Daoy (cell line): ENCODE measurements at places on chromosomes 11 and 22. TPM values are rescaled to one million over a fixed set of nuclear protein-coding genes. Genes with fewer than 3 reads are reported as not detected.

The OR51E2 gene
- total RNA-seq = 0.06 TPM in 1 of 2 replicates, not detected in the other

The E2F8 gene
- total RNA-seq = 5.2 and 7.7 TPM in 2 replicates

The DEUP1 gene
- not detected in 2 replicates for total RNA-seq

The CHRDL2 gene
- total RNA-seq = not detected in 2 replicates

The OR52H1 gene
- not detected in 2 replicates for total RNA-seq

The ENTHD1 gene
- not detected in 2 replicates for total RNA-seq

The ARL2 gene
- total RNA-seq = 83.4 and 194 TPM in 2 replicates

The OR52N4 gene
- not detected in 2 replicates for total RNA-seq

The CCDC15 gene
- 5.8 and 7.3 TPM in 2 replicates for total RNA-seq

The MS4A3 gene
- total RNA-seq = not detected in 2 replicates

- DNase-seq = no peak
Observed at GRCh38 chr11:79794484-79795393, 353.9 kb upstream of the TENM4 start.

- peak; percentile 52 for DNase-seq
Observed at GRCh38 chr11:110349138-110349996, 53.0 kb upstream of the RDX start.

- peak; percentile 73 for DNase-seq
Observed at GRCh38 chr11:2156416-2157182, 4.4 kb downstream of the INS start.

GRCh38 chr11:66479394-66480116 lies 679 bp upstream of the DPP3 start:
- peak; percentile 22 for DNase-seq

- no peak for DNase-seq
Observed at GRCh38 chr11:113673550-113674396, 32.3 kb downstream of the TMPRSS5 start.

DNA sequence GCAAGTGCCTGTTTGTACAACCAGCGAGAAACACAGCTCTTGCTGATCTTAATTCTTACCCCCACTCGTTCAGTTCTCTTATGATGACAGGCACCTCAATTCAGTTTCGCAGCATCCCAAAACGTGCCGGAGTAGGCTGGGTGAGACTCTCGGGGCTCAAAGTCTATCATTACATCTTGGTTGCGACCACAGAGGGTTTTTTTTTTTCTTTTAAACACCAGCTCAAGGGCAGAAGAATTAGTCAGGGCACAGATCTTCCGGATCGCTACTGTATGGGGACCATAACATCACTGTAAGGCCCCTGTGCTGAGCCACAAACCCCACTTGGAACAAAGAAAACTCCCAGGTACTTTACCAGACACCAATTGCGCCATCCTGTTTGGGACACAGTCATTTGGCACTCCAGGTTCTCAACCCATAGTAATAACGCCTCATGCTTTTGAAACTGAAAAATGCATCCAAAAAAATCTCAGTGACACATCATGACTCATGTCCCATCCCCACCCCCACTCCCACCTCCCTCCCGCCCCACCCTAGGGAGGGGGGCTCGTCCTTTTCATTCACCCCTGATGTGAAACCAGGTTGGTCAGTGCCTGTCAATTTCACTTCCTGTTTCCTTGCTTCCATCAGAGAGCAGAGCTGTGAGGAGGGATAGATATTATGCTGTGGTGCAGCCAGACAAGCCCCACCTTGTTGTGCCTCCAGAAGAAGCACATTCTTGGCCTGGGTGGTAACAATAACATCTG lies 41.0 kb upstream of the CD5 start:
- peak; percentile 64 for DNase-seq

GRCh38 chr11:117639601-117640000 lies 157.4 kb downstream of the DSCAML1 start:
- no peak for DNase-seq

- DNase-seq = no peak
Observed at GRCh38 chr11:66111158-66111557, 41.1 kb downstream of the PACS1 start.

GRCh38 chr11:93623179-93623578 lies 38.3 kb upstream of the CEP295 start:
- no peak for DNase-seq

DNA sequence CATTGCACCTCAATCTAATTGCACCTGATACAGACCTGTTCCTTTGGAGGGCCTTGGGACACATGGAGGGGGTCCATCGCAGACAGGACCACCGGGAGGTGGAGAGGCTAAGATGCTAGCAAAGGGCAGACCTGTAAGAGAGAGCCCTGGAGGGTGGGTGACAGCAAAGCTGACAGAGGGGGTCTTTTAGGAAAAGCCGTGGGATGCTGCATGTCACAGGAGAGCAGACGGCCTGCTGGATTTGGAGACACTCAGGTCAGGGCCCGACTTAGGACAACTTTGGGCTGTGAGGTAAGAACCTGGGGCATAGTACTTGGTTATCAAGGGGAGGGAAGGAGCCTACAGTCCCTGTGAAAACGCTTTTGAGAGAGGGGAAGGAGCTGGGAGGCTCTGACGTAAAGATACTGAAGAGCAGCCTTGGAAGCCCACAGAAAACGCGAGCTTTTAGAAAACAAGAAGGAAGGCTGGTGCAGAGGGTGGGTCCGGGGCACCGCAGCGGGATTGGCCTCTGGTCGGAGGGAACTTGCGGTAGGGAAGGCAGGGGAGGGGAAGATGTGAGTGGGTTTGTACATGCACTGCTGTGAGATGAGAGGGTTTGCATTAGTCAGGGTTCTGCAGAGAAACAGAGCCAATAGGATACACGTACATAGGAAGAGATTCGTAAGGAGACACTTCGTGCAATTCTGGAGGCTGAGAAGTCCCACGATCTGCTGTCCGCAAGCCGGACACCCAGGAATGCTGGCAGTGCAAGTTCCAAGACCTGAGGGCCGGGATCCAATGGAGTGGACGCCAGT lies 868.5 kb downstream of the TBC1D22A start:
- peak; percentile 53 for DNase-seq

- DNase-seq = no peak
Observed at GRCh38 chr11:339963-340362, 19.3 kb upstream of the IFITM3 start.

DNA sequence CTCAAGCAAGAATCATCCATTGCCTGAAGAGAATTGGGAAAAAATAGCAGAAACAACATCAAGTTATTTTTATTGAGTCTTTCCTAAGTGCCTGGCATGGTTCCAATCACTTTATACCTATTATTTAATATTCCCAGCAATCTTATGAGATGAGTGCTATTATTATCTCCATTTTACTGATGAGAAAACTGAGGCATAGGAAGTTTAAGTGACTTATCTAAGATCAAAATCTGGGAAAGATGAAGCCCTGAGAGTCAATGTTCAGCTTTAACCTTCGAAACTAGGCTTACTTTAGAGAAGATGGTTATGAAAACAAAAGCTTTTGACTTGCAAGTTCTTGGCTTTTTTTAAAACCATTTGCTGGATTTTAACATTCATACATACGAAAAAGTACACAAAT lies 141.6 kb downstream of the APIP start:
- no peak for DNase-seq

GRCh38 chr11:7495882-7496551 lies 10.7 kb downstream of the OLFML1 start:
- no peak for DNase-seq

- DNase-seq = no peak
Observed at GRCh38 chr11:71339396-71339881, 87.1 kb upstream of the SHANK2 start.

DNA sequence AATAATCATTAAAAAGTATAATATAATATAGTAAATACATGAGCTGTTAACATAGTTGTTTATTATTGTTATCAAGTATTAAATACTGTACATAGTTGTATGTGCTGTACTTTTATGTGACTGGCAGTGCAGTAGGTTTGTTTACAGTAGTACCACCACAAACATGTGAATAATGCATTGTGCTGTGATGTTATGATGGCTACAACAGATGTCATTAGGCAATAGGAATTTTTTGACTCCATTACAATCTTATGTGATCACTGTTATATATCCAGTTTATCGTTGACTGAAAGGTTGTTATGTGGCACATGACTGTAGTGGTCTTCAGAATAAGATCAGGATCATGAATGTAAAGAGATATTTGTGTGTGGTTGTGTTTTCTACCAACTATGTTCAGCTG lies 577.8 kb downstream of the JRKL start:
- no peak for DNase-seq

DNA sequence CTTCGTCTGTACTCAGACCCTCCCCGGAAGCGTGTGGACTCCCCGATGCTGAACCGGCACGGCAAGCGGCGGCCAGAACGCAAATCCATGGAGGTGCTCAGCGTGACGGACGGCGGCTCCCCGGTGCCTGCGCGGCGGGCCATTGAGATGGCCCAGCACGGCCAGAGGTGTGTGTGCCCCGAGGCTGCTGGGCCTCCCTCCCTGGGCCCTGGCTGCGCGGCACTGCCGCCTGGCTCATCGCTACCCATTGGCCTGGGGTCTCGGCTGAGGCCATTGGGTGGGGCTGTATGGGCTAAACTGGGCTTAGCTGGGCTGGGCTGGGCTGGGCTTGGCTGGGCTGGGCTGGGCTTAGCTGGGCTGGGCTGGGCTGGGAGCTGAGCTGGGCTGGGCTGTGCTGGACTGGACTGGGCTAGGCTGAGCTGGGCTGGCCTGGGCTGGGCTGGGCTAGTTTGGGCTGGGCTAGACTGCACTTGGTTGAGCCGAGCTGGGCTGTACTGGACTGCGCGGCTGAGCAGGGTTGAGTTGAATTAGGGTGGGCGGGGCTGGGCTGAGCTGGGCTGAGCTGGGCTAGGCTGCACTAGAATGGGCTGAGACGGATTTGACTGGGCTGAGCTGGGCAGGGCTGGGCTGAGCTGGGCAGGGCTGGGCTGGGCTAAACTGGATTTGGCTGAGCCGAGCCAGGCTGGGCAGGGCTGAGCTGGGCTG lies 40.7 kb downstream of the MOB2 start:
- no peak for DNase-seq

DNA sequence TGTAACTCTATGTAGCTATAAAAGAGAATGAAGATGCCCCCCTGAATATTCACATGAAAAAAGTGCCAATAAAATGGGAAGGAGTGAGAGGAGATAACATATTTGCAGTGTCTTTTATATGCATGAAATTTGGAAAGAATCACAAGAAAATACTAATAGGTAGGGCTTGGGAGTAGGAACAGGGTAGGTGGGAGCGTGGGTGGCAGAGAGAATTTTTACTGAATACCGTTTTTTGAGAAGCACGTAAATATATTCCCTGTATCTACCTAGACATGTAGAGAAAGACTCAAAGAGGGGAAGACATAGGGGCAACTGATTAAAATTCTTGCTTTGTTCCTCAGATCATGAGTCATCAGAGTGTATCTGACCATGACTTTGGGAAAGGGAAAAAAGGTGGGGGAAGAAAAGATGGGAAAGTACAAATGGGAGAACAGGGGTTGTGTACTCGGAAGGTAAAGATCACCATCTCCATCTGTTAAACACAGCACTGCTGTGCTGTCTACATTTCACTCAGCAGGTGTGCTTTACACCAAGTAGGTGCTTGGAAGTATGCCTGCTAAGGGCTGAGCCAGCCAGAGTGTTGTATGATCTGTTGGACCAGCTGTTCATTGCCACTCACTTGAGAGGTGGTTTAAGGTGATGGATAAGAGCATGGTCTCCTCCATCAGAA lies 16.0 kb downstream of the PRR5L start:
- DNase-seq = peak; percentile 60

DNA sequence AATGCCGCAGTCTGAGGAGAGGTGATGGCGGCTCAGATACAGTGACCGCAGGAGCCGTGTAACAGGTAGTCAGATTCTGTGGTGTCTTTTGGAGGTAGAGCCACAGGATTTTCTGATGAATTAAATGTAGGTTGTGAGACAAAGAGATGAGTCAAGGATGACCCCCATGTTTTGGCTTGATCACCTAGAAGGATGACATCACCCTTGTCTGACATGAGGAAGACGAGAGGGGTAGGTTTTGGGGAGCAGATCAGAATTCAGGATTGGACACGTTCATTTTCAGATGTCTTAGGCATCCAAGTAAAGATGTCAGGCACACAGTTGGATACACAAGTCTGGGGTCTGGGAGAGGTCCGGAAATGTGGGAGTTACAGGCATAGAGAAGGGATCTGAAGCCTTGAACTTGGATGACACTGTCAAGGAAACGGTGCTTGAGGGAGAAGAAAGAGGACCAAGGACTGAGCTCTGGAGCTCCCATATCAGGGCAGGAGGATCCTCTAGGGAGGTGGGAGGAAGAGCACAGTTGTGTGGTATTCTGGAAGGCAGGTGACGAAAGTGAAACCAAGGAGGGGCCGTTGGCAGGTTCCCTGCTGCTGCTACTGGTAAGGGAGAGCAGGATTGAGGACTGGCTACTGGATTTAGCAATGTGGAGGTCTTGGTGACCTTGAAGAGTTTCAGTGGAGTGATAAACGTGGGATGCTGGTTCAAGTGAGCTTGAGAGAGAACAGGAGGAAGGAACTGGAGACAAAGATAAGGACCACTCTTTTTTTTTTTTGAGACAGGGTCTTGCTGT lies 12.6 kb upstream of the GDPD5 start:
- DNase-seq = no peak

DNA sequence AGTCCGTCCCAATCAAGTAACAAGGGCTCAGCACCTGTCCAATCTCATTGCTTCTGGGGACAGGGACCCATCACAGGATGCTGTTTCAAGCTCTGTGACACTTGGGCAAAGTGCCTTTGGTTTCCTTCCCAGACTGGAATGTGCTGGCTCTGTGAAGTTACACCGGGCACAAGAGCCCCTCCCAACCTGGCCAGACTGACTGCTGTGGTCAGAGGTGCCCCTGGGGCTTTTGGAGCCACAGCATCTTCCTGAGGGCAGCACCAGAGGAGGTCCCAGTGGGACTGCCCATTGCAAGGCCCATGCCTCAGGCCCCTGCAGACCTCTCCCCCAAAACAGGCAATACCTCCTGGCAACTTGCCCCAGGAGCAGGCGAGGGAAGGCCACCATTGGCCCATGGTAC lies 155.2 kb upstream of the GRK3 start:
- DNase-seq = no peak

DNA sequence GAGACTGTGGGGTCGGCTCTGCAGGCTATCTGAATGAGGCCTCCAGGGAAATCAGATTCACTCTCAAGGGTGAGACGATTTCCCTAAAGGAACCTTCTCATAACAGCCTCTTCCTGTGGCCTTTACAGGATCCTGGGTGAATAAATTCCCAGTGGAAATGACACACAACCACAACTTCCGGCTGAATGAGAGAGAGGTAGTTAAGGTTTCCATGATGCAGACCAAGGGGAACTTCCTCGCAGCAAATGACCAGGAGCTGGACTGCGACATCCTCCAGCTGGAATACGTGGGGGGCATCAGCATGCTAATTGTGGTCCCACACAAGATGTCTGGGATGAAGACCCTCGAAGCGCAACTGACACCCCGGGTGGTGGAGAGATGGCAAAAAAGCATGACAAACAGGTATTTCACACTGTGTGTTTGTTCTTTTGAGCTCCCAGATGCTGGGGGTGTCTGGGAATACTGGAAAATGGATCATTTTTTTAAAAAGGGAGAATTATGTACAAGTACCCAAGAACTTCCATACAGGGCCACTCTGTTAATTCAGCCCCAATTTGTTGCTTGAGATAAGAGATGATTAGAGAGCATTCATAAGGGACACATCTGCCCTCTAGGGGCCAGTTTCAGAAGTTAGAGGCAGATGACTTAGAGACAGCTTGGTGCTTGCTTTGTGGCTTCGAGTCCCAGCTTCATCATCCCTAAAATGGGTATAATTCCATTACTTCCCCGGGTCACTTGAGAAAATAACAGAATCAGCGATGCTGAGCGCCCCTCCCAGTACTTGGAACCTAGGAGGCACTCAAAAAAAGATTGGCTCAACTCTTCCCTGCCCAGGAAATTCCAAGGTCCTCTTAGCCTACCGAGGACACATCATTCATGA lies 10.2 kb downstream of the SERPIND1 start:
- peak; percentile 74 for DNase-seq
